CD8-positive, alpha-beta T cell (primary cell): ENCODE measurements at places on chromosomes 5 and 9. TPM values are rescaled to one million over a fixed set of nuclear protein-coding genes. Genes with fewer than 3 reads are reported as not detected.

GPR150 gene
- total RNA-seq = not detected

IFNA5 gene
- total RNA-seq = not detected

KYAT1 gene
- total RNA-seq = 2.4 TPM

SEMA6A gene
- not detected for total RNA-seq

NDUFS6 gene
- 19.8 TPM for total RNA-seq

FGFR4 gene
- total RNA-seq = 2.6 TPM

DNA sequence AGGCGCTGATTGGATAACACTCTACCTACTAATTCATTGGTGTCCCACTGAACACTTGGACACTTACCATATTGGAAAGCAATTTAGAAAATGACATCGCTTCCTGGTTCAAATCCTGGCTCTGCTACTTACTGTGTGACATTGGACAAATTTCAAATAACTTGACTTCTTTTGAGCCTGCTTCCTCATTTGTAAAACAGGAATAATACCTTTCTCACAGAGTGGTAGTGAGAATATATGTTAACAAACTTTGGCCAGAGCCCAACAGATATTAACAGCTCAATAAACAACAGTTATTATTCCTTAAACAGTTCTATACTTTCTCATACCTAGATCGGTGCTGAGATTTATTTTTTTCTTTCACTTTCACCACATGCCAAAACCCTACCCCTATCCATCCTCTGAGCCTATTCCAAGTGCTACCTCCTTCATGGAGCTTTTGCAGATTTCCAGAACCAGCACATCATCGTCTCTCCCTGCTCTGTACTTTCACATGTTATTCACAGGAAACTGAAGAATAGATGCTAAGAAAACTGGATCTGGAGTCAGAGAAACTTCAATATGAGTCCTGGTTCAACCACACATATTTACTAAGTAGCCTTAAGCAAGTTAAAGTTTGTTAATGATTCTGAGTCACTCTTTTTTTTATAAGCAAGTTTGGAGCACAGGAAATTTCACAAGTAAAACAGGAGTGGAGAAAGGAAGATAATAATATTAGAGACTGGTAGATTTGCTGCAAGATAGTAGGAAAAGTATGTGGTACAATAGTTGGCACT is 92.3 kb downstream of the STRBP start:
- no peak for DNase-seq

DNA sequence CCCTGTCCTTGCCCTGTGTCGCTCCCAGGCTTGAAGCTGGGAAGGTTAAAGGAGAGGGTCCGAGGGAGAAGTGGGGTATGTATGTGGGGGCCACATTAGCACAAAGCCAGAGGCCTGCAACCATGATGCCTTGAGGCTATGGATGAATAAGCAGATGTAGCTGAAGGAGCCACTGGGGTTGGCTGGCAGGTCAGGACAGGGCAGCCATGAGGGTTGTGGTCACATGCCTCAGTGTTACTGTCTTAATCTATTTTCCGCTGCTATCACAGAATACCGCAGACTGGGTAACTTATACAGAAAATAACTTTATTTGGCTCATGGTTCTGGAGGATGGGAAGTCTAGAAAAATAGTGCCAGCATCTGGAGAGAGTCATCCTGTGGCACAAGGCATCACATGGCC is 9.2 kb upstream of the GRHPR start:
- no peak for DNase-seq

DNA sequence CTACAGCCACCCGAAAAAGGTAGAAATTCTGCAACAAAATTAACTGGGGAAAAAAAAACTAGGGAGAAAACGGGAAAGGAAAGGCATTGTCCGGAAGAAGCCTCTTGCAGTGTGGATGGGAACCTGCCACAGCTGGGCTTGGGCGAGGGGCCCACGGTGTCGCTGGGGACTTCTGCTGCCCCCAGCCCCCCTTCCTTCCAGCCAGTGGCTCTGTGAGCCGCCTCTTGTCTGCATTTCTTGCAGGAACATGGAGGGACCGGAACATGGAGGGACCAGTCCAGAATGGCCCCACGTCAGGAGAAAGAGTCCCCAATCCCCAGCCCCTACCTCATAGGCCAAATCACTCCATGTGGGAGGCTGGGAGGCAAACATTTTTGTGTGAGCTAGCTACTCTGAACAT is 36.9 kb upstream of the EXOC3 start:
- DNase-seq = no peak

- DNase-seq = no peak
These were observed 102.2 kb downstream of the COL5A1 start for GRCh38 chr9:134743853-134744252.

- DNase-seq = no peak
These were observed 847 bp upstream of the GABRB2 start for GRCh38 chr5:161547406-161547737.

DNA sequence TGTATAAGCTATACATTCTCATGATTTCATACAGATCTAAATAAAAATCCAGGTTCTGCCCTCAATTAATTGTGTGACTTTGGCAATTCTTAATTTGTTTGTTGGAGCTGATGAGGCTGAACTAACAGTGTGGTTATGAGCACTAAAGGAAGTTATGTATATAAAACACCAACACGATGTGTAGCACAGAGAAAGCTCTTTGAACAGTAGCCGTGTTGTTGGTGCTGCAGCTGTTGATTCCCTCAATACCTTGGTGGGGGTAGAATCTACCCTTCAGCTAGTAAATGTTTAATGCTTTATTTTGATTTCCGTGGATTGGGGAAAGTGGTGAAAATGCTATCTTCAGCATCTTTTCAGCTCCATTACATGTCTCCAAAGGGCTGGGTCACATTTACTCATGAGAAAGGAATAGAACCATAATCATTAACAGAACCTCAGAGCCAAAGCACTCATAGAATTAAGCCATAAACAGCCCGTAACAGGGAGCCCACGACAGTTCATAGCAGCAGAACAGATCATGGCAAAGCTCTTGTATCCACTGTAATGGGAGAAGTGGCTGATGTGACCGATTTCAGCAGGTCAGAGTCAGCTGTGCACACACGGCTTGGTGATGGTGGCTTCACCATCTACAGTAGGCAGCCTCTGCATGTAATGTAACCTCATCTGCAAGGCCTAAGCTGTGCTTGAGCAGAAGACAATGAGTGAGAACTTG is 332.7 kb downstream of the DIRAS2 start:
- no peak for DNase-seq

DNA sequence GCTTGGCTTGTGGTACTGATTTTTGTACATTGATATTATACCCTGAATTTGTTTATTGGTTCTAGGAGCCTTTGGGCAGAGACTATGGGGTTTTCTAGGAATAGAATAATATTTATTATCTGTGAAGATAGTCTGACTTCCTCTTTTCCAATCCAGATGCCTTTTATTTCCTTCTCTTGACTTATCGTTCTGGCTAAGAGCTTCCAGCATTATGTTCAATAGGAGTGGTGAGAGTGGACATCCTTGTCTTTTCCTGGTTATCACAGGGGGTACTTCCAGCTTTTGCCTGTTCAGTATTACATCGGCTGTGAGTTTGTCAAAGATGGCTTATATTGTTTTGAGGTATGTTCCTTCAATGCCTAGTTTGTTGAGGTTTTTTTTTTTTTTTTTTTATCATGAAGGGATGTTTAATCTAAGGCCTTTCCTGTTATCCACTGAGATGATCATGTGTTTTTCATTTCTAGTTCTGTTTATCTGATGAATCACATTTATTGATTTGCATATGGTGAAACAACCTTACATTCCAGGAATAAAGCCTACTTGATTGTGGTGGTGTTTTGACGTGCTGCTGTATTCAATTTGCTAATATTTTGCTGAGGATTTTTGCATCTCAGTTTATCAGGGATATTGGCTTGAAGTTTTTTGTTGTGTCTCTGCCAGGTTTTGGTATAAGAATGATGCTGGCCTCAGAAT is 77.5 kb downstream of the CERT1 start:
- DNase-seq = no peak

GRCh38 chr5:178431782-178432165 is 158.4 kb downstream of the COL23A1 start:
- no peak for DNase-seq

DNA sequence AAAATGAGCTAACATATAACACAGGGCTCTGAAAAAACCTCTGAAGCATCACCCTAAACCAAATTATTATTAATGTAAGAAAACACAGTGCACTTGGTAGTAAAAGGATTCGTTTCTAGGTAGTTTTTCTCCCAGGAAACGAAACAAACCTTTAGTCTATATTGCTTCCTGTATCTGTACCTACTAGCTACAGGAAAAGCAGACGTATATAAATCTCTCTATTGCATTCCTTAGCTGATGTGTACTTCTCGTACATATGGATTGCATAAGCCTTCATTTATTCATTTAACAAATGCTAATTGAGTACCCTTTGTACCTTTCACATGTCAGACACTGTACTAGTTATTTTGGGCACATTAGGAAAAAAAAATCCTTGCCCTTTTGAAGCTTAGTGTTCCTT is 85.0 kb upstream of the RASA1 start:
- DNase-seq = no peak

GRCh38 chr9:4356306-4356705 is 56.4 kb upstream of the GLIS3 start:
- no peak for DNase-seq

- no peak for DNase-seq
These were observed 21.4 kb downstream of the KIF2A start for GRCh38 chr5:62327138-62328053.
